ENCODE measurements at places on chromosomes 4 and X.

GRCh38 chr4:127049526-127049925, 583.2 kb upstream of the INTU start:
- DNase-seq = no peak

DNA sequence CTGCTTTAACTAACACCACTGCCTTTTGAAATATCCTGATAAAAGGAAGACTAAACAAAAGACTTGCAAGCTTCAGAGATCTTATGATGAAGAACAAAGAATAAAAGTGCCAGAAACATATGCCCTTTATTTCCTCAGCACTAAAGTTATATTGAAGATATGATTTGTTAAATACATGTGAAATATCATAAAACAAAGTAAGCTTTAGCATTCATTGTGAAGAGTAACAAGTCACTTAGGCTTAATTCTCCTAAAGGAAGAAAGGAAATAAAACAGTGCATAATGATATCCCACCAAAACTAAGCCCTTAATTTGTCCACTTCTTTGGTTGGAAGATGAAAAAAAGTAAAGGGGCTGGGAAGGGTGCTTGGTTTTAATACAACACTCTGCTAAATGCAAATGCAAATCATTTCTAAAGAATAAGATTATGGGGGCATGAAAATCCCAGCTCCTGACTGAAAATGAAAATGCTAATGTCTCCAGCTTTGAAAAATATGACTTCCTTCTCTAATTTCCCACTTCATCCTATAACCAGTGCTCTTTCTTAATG, 227.2 kb downstream of the FAT4 start:
- no peak for DNase-seq

DNA sequence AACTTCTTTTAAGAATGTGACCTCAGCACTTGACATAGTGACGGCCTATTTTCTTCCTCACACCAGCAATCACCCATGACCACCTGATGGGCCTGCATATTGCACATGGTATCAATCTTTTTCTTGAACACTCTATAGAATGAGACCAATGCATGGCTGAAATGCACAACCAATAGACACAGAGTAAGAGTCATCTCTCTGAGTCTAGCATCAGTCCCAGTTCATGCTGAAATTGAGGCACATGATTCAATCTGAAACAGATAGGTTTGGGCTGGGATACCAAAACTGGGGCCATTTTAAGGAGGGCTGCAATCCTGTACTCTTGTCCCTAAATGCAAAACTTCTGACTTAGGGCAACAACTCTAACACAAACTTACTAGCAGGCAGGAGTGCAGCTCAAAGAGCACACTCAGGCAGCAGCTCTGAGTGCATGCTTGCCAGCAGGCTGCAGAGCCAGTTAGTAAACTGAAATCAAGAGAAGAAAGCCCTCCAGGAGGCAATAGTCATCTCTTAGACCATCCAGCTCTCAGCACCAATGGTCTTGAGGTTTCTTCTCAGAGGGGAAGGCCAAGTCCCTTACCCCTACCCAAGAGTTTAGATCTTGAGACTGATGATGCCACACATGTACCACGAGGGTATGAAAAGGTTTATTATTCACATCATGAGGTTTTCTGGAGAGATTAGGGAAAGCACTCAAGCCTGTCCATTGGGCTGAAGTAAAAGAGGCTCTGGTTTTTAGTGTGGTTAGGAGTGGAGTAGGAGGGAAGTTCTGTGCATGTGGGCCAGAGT, 24.7 kb upstream of the GPR101 start:
- DNase-seq = no peak

- no peak for DNase-seq
Observed at GRCh38 chr4:127400276-127400675, 232.5 kb upstream of the INTU start.

GRCh38 chr4:115969756-115970155, 856.3 kb upstream of the NDST4 start:
- no peak for DNase-seq

- no peak for DNase-seq
Observed at GRCh38 chrX:150642423-150642822, 50.8 kb upstream of the MTMR1 start.

GRCh38 chr4:74218201-74218600, 60.3 kb downstream of the MTHFD2L start:
- no peak for DNase-seq

- no peak for DNase-seq
Observed at GRCh38 chr4:111031001-111031579, 408.2 kb upstream of the PITX2 start.

DNA sequence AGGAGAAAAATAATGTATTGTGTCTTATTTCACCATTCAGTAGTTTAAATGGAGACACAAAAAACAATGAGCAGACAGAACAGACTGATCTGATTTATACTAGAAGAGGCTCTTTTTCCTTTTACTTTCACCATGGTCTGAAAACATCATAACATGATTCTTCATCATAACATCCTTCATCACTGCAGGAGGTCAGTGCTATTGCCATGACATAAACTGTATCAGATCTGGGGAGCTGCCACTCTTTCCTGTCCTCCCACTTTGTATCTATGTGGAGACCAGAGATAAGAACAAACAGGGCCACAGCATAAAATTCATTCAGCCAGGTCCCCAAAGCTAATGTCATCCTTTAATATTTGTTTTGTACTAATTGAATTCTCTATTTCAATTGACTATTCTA, 25.2 kb downstream of the SOD3 start:
- no peak for DNase-seq

DNA sequence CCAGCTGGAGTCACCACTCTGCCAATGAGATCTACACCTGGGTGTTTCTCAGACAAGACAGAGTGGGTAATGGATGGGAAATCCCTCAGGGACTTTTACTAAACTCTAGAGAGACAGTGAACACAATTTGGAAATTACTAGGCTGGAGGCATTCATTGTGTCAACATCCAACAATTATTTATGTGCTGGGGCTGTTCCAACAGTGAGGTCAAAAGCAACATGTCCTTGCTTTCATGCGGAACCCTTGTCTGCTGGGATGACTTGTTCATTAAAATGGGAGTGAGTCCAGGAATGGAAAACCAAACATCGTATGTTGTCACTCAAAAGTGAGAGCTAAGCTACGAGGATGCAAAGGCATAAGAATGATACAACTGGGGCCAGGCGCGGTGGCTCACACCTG, 54.0 kb downstream of the DRD5 start:
- DNase-seq = no peak

DNA sequence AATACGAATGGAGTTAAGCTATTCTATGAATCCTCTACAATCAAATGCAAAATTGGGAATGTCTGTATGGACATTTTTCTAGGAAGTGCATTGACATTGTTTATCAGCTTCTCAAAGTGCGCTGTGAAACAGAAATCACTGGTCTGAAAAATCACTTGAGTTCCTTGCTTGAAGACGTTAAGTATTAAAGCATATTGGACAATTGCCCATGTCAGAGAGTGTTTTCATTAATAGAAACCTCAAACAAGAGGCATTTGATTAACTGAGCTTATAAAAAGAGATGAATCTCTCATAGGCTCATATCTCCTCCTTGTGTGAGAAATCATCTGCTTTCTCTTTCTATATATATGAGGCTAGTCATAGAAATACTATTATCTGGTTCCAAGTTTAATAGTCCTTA, 692.1 kb upstream of the POU3F4 start:
- no peak for DNase-seq

DNA sequence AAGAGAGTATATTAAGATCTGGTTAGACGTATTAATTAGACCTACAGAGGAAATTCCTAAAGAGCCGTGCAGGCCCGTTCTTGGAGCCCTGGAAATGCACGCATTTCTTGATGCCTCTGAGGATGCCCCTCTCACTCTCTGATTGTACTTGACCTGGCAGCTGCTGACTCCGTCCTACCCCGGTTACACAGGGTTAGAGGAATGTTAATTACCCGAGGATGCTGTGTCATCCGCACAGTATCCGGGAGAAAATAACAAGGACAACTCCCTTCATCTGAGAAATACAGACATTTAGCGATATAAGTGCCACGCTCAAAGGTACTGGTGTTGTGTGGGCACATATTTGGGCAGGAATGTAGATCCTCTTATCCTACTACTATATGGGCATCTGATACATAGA, 404.6 kb upstream of the FAT1 start:
- DNase-seq = no peak

DNA sequence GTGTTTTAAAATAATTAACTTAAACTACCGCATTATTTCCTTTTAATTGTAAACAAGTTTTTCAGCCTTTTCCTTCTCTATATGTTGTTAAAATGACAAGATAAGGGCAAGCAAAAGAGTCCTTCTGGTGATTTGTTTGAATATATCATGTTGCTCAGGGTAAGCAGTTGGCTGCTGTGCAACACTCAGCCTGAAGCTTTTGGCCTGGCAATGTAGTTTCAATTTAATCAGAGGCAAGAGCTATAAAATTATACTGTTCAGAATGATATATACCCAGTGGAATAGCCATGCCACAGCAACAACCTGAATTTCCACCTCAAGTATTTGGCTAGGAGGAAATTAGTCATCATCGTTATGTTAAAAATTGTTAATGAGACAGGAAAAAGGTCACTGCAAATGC, 53.4 kb downstream of the GRXCR1 start:
- no peak for DNase-seq

- no peak for DNase-seq
Observed at GRCh38 chr4:667545-667925, 6.5 kb downstream of the ATP5ME start.

GRCh38 chr4:94714365-94715160, 43.2 kb upstream of the BMPR1B start:
- DNase-seq = no peak

DNA sequence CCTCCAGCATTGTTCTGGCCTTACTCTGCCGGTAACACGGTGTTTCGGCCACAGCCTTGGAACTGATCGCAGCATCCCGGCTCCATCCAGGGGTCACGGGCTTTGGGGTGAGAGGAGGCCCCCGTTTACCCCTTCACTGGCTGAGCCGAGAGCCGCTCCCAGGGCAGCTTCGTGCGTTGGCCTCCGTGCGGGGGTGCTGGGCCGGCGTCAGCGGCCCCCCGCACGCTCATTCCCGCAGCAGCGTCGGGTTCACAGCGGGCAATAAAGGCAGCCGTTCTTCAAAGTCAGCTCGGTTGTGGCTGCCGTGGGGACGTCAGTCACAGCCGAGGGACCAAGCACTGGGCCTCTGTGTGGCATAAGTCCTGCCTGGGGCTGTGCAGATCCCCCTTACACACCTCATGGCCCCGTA, 25.3 kb upstream of the PLCXD1 start:
- DNase-seq = no peak

DNA sequence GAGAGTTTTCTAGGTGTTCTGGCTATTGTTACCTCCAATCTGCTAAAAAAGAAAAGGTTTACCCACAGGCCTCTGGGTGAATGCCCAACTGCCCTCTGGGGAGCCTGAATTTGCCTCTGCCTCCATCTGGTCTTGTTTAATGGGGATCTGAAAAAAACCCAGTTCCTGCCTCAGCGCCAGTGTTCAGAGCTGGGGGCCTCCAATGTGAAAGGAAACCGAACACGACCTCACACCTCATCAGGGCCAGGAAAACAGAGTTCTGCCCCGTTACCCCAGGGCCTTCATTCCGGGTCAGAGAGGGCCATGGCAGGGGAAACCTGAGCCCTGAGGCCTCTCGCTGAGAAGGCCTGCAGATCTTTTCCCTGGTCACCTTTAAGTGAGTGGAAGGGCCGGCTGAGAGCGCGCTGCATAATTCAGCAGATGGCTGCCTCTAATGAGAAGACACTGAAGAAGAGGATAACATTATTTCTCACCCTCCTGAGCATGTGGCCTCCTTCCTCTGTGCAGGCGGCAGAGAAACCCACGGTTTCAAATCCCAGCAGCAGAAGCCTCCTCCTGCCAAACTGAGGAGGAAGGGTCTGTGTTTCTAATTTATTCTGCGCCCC, 6.8 kb downstream of the SEPTIN6 start:
- DNase-seq = no peak

GRCh38 chr4:168632301-168632725, 135.5 kb downstream of the PALLD start:
- DNase-seq = no peak

DNA sequence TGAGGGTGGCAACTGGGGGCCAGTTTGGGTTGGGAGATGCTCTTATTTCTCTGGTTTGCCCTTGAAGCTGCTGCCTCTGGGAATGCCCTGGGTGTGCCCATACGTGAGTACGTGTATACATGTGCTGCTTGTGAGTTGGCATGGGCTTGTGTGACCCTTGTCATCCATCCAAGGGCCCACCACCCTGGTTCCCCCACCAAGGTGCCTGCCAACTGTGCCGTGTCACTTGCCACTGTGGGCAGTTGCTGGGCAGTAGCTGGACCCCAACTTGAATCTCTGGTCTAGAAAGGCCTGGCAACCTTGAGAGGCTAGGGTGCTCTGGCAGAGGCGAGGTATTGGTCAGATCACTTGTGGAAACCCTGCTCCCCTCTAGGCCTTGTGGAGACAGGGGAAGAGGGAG, 2.4 kb upstream of the HMGB3 start:
- DNase-seq = no peak

- DNase-seq = no peak
Observed at GRCh38 chr4:126372634-126373033, 1057.9 kb downstream of the FAT4 start.

GRCh38 chr4:154916068-154916467, 135.0 kb downstream of the RBM46 start:
- no peak for DNase-seq

- DNase-seq = no peak
Observed at GRCh38 chrX:72470532-72471223, 102.0 kb downstream of the HDAC8 start.

DNA sequence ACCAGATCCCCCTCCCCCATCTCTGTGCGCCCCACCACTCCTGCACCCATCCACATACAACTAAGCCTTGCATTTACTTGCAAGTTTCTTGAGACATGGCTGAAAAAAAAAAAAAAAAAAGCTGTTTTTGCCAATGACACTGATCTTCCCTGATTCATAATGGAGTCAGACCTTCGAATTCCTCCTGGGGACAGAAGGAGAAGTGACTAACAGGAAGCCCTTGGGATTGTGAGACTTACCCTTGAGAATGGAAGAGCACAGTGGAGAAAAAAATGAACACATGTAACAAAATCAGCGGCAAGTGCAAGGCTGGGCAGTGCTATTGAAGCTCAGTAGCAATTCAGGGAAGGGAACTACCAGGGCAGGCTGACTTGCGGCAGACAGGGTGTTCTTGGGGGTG, 288.4 kb downstream of the BCOR start:
- DNase-seq = no peak

GRCh38 chr4:29046781-29047180, 1673.4 kb upstream of the PCDH7 start:
- no peak for DNase-seq

- no peak for DNase-seq
Observed at GRCh38 chr4:171667906-171668305, 145.3 kb upstream of the GALNTL6 start.

DNA sequence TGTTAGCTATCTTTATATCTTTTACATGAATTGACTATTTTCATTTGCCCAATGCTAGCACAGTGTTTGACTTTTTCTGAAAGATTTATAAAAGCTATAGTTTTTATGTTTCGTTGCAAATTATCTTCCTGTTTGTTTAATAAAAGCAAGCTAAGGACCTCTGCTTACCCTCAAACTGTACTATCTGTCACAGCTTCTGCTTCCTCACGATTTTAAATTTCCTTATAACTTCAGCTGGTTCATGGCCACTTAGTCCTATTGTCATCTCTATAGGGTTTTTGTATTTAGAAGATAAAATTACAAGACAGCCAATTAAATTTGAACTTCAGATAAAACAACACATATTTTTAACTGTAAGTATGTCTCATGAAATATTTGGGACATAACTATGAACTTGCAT, 494.0 kb downstream of the PDGFC start:
- no peak for DNase-seq

GRCh38 chr4:177308847-177309521, 690 bp upstream of the NEIL3 start:
- no peak for DNase-seq
